Karpas-422 (cell line): ENCODE measurements at places on chromosomes 2 and 18. TPM values are rescaled to one million over a fixed set of nuclear protein-coding genes. Genes with fewer than 3 reads are reported as not detected.

YWHAQ gene
- 112 and 189 TPM in 2 replicates for total RNA-seq

CTAGE1 gene
- not detected in 2 replicates for total RNA-seq

ARHGEF33 gene
- 0.18 TPM in 1 of 2 replicates, not detected in the other for total RNA-seq

CHRND gene
- not detected in 2 replicates for total RNA-seq

SLC9A4 gene
- total RNA-seq = not detected in 2 replicates

CPO gene
- not detected in 2 replicates for total RNA-seq
